ENCODE measurements at places on chromosomes 2 and 18.

DNA sequence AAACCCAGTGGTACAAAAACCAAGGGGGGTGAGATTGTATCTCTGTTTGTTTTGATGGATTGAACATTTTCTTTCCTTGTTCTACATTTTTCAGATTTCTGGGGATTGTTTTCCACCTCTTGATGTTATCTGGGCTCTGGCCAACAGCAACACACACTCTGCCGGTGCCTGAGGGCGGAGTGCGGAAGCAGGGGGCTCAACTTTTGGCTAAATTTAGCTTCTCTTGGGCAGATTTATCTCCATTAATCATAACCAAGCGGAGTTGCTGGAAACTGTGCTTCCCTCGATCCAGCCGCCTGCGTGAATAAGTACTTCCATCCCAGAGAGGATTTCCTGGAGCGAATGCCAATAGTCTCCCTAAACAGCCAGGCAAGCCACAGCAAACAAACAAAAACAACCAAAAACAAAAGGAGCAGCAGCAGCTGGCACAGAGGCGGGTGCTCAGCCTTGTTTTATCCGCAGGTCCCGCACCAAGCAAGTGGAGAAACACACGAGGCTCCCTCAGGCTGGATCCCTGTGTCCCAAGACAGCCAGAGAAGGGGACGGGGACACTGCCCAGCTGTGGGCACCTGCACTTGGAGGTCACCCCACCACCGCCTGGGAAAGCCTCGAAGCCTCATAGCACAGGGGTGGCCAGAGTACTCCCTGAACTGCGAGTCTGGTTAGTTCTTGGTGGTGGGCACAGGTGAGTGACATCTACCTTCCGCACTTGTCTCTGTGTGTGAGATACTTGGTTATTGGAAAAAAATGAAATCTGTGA lies 143.4 kb downstream of the NDUFA10 start:
- no peak for DNase-seq

DNA sequence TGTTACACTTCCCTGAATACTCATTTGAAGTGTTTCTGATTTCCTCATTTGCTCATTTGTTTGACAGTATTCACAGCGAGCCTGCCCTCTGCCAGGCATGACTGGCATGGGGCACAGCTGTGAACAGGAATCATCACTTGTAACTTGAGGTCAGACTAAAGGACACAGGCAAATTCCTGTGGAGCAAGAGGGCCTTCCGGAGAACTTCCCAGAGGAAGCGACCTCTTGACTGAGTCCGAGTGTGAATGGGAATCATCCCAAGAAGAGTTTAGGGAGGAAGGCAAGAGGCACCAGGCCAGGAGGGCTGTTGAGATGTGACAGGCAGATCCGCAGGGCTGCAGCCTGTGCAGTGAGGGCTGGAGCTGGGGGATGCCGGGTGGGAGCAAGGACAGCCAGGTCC lies 45.4 kb downstream of the LIMS1 start:
- no peak for DNase-seq

- no peak for DNase-seq
Measured at GRCh38 chr18:63433334-63433866, 11.1 kb upstream of the VPS4B start.

- no peak for DNase-seq
Measured at GRCh38 chr2:139045524-139045923, 265.3 kb upstream of the NXPH2 start.

- no peak for DNase-seq
Measured at GRCh38 chr2:168062054-168062453, 185.3 kb downstream of the STK39 start.

GRCh38 chr2:39657287-39657937 lies 8.3 kb upstream of the TMEM178A start:
- DNase-seq: no peak

DNA sequence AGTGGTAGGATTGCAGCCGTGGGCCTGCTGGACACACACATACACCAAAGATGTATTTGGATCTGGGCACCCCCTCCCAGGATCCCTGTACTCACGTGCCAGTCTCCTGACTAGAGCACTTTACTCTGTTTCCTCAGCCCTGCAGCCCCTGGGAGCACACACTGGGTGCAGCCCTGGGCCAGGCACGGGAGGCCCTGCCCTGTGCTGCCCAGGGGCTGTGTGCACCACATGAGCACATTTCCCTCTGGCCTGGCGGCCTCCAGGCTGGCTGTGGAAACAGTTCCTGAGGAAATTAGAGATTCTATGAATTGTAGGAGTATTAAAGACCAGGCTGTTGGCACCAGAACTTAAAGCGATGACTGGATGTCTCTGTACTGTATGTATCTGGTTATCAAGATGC lies 45.4 kb downstream of the BCL2L11 start:
- DNase-seq: no peak

GRCh38 chr2:218262631-218263586 lies 2.1 kb downstream of the GPBAR1 start:
- DNase-seq: no peak

- DNase-seq: no peak
Measured at GRCh38 chr2:226427538-226428307, 371.9 kb downstream of the IRS1 start.

DNA sequence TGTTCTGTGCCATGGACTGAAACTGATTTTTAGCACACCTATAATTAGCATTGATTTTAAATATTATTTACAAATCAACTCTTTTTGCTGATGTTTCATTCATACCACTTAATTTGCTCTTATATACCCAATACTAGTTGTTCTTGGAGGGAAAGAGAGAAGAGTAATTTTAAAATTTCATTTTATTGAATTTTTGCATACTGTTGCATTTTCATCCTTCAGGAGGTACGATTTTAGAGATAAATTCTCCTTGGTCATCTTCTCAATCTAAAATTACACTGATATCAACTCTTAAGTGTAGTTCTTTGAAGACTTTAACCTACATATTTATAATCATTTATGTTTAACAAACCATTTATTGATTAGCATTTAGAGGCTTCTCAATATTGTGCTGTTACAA lies 71.0 kb downstream of the SLC4A10 start:
- DNase-seq: no peak

- no peak for DNase-seq
Measured at GRCh38 chr2:47950340-47951301, 44.3 kb upstream of the FBXO11 start.
